Lung (tissue), 17 donors: ENCODE measurements at places on chromosomes 1 and 21.

DNA sequence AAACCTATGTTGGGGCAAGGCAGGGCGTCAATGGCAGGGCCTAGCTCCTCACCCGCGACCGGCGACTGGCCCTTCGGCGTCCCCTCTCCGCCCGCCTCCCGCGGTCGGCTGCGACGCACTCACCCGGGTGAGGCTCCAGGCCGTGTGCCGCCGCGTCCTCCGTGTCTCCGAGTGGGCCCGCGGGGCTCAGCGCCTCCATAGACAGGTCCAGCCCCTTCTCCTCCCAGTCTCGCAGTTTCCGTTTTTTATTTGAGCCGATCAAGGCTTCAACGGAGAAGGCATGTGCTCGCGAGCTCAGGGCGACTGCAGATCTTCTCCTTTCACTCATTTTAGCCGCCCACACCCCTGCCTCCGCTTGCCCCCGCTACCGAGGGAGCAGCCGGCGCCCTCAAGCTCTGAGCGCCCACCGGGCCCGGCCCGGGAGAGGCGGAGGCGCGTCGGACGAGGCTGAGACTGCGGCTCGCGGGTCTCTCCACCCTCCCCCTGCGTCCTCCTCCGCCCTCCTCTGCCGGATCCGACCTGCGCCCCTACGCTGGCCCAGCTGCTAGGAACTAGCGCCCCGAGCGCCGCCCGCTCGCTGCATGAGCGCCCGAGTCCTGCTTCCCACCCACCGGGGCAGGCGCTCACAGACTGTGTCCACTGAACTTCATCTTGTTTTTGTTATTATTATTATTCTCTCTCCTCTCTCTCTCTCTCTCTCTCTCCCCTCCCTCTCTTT is 516 bp downstream of the TBX15 start:
- no peak for DNase-seq

- no peak for DNase-seq
Measured at GRCh38 chr1:245416781-245417180, 262.0 kb downstream of the KIF26B start.

GRCh38 chr1:5998906-5999301 is 6.7 kb upstream of the NPHP4 start:
- no peak for DNase-seq

- no peak for DNase-seq
Measured at GRCh38 chr1:217388522-217389065, 242.3 kb downstream of the GPATCH2 start.

GRCh38 chr1:93339171-93339697 is 6.5 kb upstream of the DR1 start:
- DNase-seq = no peak

GRCh38 chr1:184298440-184299405 is 88.1 kb upstream of the C1orf21 start:
- DNase-seq = no peak

DNA sequence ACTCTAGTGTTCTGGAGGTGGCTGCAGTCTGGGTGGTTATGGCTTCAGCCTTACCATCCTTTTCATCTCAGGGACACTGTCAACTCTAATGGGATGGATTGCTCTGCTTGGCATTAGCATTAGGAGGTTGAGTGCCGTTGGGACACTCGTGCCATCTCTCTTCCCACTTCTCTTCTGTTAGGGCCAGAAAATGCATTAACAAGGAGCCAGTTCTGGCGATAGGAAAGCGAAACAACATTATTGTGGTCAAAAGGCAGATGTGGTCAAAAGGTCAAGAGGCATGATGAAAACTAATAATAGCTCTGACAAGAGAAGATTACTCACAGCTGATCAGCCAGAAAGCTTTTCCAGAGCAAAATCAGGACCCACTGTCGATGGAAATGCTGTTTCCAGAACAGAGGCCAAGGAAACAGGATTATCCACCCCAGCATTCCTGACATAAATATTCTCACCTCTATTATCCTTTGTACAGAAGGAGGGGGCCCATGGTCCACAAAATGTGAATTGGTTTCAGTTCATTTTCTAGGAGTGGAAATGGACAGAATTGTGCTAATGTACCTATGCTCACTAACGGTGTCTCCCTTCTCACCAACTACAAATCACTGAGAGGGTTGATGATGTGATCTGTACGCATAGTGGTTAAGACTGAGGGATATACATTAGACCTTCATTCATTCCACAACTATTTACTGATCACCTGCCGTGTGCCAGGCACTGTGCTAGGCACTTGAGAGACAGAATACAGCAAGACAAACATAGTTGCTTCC is 72.0 kb downstream of the ST6GALNAC5 start:
- peak; percentile 5 for DNase-seq

GRCh38 chr21:33657124-33657820 is 15.0 kb downstream of the ITSN1 start:
- peak; percentile 35 for DNase-seq

GRCh38 chr1:103788377-103788776 is 38.7 kb downstream of the AMY1C start:
- DNase-seq = peak; percentile 53

DNA sequence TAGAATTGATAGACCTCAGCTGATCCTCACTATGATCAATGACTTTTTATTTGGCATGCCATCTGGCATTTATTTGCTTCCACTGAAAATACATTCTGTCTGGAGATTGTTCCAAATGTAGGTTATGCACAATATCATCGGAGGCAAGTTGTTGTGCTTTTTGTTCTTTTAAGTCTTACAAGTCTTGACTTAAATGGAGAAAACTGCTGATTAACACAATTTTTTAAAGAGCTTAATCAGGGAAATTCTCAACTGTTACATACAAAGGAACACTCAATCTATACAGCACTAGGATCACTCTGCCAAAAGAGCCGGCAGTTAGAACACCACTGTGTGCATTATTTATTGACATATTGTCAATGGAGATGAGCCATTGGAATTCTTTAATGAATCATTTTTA is 19.2 kb downstream of the CYYR1 start:
- no peak for DNase-seq

- DNase-seq = no peak
Measured at GRCh38 chr1:202145068-202145743, 669 bp upstream of the ARL8A start.

DNA sequence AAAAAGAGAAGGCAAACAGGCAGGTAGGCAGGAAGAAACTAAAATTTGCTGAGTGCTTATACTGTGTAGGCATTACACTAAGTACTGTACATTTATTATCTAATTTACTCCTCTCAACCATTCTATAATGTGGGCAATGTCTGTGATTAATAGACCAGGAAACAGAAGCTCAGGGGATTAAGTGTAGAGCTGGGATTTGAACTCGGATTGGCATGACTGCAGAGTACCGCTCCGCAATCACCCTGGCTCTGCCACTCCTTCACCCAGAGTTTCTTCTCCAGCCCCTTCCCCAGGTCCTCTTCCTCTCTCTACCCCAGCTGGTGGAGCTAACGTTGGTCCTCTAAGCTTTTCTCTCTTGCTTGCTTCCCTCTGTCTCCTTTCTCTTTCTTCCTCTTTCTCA is 11.5 kb upstream of the S100A2 start:
- DNase-seq = no peak

DNA sequence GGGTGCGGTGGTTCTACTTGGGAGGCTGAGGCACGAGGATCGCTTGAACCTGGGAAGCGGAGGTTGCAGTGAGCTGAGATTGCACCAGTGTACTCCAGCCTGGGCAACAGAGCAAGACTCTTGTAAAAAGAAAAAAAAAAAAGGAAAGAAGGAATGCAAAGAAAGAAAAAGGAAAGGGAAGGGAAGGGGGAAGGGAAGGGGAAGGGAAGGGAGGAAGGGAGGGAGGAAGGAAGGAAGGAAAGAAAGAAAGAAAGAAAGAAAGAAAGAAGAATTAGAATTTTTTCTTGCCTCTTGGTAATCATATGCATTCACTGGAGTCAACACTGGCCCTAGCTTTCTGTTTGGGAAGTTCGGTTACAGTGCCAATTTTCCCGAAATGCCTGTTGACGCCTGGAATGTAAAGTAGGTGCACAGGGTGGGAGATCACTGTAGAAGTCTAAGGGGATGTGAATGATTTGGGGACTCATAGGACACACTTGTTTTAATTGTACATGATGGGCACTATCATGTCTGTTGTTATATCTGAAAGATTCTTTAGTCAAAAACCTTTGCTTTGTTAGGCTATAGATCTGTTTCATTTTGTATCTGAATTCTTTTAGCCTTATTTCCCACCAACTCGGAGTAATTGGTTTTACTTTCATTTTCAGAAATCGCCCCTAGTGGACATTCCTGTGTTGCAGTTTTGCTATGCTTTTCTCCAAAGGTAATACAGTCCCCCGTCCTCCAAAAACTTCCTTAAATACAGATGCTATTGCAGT is 59.8 kb upstream of the MORC3 start:
- peak; percentile 96 for DNase-seq

DNA sequence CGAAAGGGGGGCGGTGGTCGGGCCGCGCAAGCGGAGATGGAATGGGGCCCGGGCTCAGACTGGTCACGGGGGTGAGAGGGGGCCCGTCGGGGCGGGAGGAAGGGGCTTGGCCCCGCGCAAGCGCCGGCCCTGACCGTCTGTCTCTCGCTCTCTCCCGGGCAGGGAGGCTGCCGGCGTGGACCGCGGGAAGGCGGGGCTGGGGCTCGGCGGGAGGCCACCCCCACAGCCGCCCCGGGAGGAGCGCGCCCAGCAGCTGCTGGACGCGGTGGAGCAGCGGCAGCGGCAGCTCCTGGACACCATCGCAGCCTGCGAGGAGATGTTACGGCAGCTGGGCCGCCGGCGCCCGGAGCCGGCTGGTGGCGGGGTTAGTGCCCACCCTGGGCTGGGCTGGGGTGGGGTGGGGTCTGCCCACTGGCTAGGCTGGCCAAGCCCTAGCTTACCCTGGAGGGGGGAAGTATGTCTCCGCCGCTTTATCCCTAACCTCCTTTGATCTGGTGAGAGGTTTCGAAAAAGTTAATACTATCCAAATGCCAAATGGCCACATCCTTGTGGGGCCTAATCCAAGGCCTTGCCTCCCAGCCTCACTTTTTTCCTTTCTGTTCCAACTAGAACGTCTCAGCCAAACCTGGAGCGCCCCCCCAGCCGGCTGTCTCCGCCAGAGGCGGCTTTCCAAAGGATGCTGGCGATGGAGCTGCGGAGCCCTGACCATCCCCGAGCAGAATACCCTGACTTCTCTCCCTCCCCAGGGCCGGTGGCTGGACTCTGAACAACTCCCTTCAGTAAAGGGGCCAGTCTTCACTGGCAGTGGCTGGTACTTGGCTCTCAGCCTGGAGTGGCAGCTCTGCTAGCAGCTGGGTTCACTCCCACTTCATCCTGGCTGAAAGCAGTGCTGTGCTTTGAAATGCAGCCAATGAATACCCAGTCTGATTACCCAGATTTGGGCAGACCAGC is 636 bp upstream of the YRDC start:
- peak; percentile 82 for DNase-seq

DNA sequence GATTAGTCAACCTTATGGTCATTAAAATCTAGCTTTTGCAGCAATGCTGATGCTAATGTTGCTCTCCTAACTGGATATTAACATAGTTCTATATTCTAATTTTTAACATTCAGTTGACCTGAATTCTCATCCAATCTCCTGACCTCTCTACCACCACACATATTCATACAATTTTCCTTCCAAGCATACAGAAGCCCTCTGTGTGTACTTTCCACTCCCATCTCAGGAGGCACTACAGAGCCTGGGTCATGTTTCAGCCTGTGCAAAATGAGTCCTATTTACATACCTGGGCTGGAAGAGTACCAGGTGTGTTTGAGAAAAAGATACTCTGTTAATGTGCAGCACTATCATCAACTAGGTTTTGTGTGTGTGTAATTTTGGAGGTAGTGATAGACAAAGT is 486.3 kb downstream of the NEGR1 start:
- peak; percentile 35 for DNase-seq

DNA sequence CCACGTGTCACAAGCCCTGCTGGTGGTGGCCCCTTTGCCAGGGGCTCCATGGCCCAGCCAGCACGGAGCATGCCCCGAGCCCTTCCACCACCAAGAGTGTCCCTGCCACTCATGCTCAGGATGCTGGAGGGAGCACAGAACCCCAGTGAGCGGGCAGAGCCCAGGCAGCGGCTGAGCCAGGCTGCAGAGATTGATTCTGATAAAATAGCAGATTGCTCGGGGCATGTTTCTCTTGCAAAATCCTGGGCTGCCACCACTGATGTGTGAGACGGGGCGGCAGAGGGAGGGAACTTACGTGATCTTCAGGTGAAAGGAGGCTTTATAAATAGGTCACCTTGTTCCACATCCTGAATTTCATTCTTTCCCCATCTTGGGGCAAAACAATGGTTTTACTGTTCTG is 53.2 kb downstream of the SPSB1 start:
- no peak for DNase-seq

- DNase-seq = peak; percentile 36
Measured at GRCh38 chr1:200034761-200035396, 7.4 kb downstream of the NR5A2 start.

- peak; percentile 19 for DNase-seq
Measured at GRCh38 chr1:38872401-38873026, 634 bp downstream of the MYCBP start.

DNA sequence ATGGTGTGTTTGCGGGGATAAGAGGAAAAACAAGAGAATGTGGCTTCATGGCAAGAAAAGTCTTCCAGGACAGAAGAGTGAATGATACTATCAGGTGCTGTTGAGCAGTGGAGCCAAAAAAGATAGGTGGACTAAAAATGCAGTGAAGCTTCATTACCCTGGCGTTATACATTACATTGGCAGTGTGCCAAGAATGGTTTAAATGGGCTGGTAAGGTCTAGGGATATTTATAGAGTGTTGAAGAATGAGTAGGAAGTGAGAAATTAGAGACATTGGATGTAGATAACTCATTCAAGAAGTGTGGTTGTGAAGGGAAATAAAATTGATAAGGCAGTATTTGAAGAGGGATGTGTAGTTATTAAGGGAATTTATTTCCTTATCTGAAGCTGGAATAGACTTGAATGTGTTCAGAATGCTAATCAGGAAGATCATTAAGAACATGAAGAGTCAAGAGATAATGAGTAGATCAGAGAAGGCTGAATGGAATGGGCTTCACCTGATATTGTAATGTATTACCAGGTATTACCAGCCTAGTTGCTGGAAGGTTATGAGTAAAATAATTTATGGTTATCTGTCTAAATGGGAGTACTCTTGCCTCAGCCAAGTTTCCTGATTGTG is 72.7 kb downstream of the MAST2 start:
- no peak for DNase-seq

DNA sequence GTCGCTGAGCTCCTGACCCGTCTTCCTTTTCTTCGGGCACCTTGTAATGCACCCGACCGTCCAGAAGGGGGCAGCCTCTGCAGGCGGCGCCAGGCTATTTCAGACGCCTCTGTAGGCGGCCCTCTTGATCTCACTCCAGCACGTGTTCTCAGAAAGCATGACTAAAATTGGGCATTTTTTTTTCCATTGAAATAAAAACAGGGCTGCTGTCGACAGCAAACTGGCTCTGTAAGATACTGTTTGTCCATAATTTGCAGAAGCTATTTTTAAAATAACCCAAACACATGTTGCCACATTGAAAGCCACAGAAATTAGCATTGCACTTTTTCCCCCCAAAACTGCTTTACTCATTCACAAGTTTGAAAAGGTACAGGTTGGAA is 78.0 kb downstream of the STUM start:
- DNase-seq = peak; percentile 68
